ENCODE measurements at places on chromosomes 13 and 19. TPM values are rescaled to one million over a fixed set of nuclear protein-coding genes. Genes with fewer than 3 reads are reported as not detected.
A peak's percentile ranks its signal among the peaks of the same experiment; 100 is the strongest.

GRCh38 chr13:111443981-111444380 is 123.5 kb downstream of the TEX29 start:
- H3K4me3 ChIP-seq = no peak overlapping the region
- no peak for DNase-seq
- peaks cover 20% of the 10 kb centered on the region for H3K27me3 ChIP-seq
- H3K27ac ChIP-seq = no peak overlapping the region
- no peaks in the 10 kb centered on the region for H3K36me3 ChIP-seq
- H3K4me1 ChIP-seq = no peaks in the 10 kb centered on the region

Gene ZNF99
- 0.37 TPM for total RNA-seq

DNA sequence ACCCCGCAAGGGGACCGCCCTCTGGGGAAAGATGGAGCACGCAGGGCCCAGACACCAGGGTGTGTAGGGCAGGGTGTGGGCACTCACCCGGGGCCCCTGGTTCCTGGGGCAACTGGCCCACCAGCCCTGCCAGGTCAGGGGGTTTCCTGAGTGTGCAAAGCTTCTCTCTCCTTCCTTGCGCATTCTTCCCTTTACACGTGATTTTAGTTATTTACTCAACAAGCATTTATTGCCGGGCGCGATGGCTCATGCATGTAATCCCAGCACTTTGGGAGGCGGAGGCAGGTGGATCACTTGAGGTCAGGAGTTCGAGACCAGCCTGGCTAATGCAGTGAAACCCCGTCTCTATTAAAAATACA is 20.4 kb downstream of the PRR36 start:
- H3K4me3 ChIP-seq = no peak overlapping the region
- no peaks in the 10 kb centered on the region for H3K36me3 ChIP-seq
- peaks cover 18% of the 10 kb centered on the region for H3K4me1 ChIP-seq
- no peak for DNase-seq
- H3K27me3 ChIP-seq = peaks cover 33% of the 10 kb centered on the region
- no peak overlapping the region for H3K27ac ChIP-seq

DNA sequence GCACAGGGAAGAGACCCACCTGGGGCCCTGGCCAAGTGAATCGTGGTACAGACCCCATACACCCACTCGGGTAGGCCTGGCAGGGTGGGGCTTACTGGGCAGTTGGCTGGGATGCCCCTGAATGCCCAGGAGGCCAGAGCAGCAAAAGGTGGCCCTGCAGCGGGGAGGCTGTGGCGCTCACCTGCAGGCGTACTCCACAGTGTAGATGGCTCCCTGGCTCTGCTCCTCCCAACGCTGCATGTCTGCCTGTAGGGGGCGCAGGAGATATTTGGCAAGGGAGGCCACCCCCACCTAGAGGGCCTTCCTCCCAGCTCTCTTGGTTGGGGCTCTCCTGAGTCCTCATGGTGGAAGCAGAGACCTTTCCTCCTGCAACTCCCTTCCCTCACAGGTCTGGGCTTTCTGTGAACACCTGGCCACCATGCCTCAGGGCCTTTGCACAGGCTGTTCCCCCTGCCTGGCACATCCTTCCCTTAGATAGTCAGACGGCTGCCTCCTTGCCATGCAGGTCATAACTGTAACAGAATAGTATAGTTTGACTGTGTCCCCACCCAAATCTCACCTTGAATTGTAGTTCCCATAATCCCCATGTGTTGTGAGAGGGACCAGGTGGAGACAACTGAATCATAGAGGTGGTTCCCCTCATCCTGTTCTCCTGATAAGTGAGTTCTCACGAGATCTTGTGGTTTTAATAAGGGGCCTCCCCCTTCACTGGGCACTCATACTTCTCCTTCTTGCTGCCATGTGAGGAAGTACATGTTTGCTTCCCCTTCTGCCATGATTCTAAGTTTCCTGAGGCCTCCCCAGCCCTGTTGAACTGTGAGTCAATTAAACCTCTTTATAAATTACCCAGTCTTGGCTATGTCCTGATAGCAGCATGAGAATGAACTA is 5.9 kb downstream of the BORCS8 start:
- H3K4me3 ChIP-seq = no peak overlapping the region
- H3K27ac ChIP-seq = peak overlapping the region; percentile 52
- peaks cover 31% of the 10 kb centered on the region for H3K4me1 ChIP-seq
- no peaks in the 10 kb centered on the region for H3K27me3 ChIP-seq
- peaks cover 10% of the 10 kb centered on the region for H3K36me3 ChIP-seq

DNA sequence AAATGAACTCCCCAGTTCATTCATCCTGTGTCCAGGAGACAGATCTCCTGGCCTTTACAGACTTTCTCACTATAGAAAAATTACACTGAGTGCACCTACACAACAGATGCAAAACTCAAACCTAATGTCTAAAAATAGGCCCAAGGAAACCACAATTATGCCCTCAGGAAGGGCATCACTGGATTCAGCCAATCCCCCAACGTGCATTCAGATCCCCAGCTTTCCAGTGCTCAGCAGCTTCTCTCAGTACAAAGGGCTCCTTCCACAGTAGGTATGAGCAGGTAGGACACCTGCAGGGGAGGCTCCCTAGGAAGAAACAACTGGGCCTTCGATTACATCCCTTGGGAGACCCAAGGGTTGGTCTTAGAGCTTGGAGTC is 2.1 kb downstream of the ZNF709 start:
- H3K36me3 ChIP-seq = no peaks in the 10 kb centered on the region
- no peaks in the 10 kb centered on the region for H3K4me1 ChIP-seq
- no peaks in the 10 kb centered on the region for H3K27me3 ChIP-seq
- H3K4me3 ChIP-seq = no peak overlapping the region

GRCh38 chr19:32231020-32231419 is 114.4 kb upstream of the ZNF507 start:
- no peaks in the 10 kb centered on the region for H3K4me1 ChIP-seq
- peaks cover 43% of the 10 kb centered on the region for H3K27me3 ChIP-seq
- H3K27ac ChIP-seq = no peak overlapping the region
- H3K36me3 ChIP-seq = no peaks in the 10 kb centered on the region

All from stomach (tissue), 19 donors.